ENCODE measurements at places on chromosomes 4 and X. TPM values are rescaled to one million over a fixed set of nuclear protein-coding genes. Genes with fewer than 3 reads are reported as not detected.
A peak's percentile ranks its signal among the peaks of the same experiment; 100 is the strongest.

- DNase-seq, result peak; percentile 23
Observed at GRCh38 chr4:80538276-80538926, 202.9 kb downstream of the CFAP299 start.

The XAGE2 gene
- total RNA-seq, result not detected

DNA sequence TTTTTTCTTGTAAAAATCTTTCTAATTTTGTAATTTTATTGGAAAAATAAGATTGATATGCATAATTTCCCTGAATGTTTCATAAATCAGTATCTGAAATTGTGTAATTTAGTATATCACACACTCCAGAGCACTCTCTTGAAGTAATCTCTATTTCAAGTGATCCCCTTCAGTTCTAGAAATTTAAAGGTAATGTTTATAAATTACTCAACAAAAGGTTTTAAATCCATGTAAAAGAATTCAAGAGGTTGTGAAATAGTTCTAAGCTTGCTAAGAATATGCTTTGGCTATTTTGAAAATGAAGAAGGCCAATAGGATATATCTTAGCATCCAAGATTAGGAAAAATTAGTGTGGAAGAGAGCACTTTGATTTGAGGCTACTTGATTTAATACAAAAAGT is 28.2 kb downstream of the SMARCAD1 start:
- DNase-seq, result no peak

GRCh38 chr4:73127839-73128453 is 58.4 kb upstream of the COX18 start:
- DNase-seq, result no peak

The PNMA6F gene
- not detected for total RNA-seq

- DNase-seq, result no peak
Observed at GRCh38 chr4:186940476-186940875, 216.8 kb upstream of the FAT1 start.

- DNase-seq, result no peak
Observed at GRCh38 chrX:130669233-130669632, 233.8 kb downstream of the ENOX2 start.

GRCh38 chr4:3145234-3145924 is 70.9 kb downstream of the HTT start:
- DNase-seq, result no peak

DNA sequence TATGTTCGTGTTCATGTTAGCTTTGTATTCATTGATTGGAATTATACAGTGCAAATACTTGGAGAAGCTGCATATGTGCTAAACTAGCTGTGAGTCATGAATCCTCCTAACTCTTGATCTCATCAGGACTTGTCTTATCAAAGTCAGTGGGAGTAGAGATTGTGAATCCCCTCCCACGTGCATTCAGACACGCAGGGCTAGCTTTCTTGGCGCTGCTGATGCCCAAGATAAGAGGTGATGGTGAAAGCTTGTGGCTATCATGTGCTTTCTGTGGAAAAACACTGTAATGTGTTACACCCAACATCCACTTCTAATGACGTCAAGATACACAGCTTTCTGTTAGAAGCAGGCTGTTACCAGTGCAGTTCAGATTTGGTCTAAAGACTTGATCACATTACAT is 348.7 kb upstream of the HAND2 start:
- no peak for DNase-seq

DNA sequence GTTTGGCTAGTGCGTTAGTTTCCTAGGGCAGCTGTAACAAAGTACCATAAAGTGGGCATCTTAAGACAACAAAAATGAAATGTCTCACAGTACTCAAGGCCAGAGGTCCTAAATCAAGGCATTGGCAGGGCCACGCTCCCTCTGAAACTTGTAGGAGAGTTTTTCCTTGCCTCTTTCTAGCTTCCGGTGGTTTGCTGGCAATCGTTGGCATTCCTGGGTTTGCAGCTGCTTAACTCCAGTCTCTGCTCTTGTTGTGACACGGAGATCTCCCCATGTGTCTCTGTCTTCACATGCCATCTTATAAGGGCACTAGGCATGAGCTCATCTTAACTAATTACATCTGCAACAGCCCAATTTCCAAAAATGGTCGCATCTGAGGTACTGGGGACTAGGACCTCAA is 362.0 kb upstream of the BOD1L1 start:
- no peak for DNase-seq

The SOX3 gene
- total RNA-seq, result not detected

GRCh38 chr4:6516762-6517161 is 44.3 kb upstream of the PPP2R2C start:
- no peak for DNase-seq

DNA sequence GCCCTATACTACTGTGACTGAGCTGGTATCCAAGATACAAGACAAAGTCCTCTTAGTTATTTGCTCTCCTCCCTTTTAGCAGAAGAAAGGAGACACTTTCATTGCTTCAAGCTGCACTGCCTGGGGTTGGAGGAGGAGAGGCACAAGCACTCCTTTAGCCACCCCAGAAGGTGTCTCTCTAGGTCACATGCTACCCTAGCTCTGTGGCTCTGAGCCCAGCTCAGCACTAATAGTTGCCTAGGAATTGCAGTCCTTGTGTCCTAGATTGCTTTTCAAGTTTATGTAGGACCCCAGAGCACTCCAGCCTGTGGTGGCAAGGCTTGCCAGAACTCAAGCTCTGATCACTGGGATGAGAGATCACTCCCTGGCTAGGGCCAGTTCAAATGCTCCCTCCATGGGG is 24.4 kb upstream of the LHFPL1 start:
- DNase-seq, result no peak

DNA sequence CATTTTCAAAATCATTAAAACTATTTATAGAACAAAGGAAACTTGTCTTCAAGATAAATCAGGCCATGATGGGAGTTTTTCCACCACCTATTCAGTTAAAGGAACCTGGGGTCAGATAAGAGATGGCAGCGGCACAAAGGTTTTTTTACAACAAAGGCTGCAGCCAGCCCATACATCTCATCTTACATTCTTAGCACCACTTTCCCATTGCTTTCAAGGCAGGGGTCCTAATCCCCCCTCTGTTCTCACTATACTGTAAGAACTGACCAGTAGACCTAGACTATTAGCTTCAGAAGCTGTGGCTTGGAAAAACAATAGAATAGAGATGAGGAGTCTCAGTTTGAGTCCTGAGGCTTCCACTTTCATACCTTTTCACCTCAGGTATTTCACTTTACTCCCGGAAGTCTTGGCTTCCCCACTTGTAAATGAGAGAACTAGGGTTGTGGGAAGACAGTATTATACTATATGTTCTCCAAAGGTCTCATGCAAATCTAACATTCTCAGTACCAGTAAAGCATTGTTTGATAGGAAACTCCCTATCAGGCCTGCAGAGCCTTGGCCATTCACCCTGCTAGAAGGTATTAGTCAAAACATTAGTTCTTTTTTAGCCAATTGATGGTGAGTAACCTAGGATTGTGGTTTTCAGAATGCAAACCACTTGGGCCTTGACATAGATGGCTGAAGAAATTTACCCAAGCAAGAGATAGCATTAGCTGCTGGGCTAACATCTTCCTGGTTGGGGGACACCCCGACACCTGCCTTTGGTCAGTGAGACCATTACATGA is 182.9 kb upstream of the PBDC1 start:
- no peak for DNase-seq

The SH3RF1 gene
- 25.6 TPM for total RNA-seq

- DNase-seq, result no peak
Observed at GRCh38 chr4:79897174-79897573, 175.9 kb downstream of the ANTXR2 start.

The TLR6 gene
- 1.3 TPM for total RNA-seq

GRCh38 chr4:169234137-169234855 is 36.5 kb downstream of the SH3RF1 start:
- DNase-seq, result no peak

DNA sequence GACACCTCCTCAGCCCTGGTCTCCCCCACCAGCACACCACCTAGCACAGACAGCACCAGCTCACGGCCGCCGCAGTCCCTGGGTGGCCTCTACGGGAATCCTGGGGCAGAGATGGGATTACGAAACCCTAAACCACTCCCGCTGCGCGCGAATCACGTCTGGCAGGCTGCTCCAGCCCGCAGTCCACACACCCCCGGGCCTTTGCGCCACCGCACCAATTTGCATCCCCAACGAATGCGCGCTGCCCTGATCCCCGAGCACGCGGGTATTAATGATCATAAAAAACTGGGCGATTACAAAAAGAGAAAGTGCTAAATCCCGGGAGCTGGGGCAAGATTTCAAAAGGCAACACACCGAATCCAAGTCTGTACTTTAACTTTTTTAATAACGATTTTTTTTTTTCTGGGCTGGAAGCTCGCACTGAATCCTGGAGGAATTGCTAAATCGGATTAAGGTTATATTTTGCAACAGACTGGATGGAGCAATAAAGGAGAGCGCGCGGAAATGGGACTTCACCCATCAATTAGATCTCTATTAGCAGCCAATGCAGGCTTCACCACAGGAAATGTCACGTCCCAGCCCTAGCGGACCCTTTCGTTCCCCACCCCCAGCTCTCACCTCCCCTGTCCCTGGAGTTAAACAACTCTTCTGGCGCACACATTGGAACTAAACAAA is 69.8 kb upstream of the TMEM33 start:
- DNase-seq, result no peak

DNA sequence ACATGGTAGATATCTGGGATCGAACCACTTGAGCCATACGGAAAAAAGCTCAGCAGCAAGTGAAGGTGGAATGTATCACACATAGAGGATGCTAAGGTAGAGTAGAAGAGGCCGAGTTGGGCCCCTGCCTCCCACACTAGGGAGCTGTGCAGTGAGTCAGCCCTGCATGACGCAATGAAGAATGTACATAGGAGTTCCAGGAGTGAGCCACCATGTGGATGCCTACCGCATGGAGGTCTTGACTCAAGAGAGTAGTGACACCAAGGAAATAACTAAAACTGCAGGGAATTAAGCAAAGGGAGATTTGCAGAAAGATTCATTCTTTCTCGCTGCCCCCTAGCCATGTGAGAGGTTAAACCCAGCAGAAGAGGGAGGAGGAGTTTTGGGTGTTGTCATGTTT is 389.6 kb upstream of the IGFBP7 start:
- DNase-seq, result no peak

DNA sequence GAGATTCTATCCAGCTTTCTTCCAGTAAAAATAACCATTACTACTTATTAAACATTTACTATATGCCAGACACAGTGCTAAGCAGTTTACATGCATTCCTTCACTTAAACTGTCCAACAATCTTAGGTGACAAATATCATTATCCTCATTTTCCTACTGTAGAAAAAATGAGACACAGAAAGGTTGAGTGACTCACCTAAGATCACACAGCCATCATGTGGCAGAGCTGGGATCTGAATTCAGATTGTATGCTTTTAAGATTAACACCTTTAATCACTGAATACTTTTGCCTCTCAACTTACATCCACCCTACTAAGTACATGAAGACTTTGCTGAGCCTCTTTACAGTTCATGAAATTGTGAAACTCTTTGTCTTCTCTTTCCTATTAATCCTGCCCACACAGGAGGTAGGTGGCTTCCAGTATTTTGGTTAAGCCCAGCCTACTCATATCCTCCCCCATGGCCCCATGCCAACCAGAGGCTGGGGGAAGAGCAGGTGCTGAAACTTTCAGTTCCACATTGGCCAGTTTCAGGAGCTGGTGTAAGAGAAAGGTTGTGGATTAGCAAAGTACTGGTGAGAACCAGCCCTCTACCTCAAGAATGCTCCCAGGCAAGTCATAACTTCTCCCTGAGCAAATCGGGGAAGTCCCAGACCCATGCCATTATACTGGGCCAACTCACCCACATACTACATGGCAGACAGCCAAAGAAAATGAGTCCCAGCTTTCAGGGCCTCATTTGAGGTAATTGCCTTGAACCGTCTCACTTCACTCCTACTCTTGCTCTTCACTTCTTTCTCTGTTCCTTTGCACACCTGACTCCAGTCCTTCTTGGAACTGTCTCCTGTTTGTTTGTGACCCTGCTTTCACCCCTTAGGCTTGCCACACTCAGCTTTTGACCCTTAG is 211.1 kb downstream of the GUCY2F start:
- peak; percentile 52 for DNase-seq

The HHIP gene
- 0.54 TPM for total RNA-seq

GRCh38 chrX:42604302-42604701 is 173.7 kb downstream of the PPP1R2C start:
- no peak for DNase-seq

The PDGFRA gene
- 2.1 TPM for total RNA-seq

- no peak for DNase-seq
Observed at GRCh38 chr4:26916195-26916594, 55.6 kb downstream of the STIM2 start.

GRCh38 chr4:7323872-7324650 is 110.7 kb downstream of the PSAPL1 start:
- DNase-seq, result no peak

DNA sequence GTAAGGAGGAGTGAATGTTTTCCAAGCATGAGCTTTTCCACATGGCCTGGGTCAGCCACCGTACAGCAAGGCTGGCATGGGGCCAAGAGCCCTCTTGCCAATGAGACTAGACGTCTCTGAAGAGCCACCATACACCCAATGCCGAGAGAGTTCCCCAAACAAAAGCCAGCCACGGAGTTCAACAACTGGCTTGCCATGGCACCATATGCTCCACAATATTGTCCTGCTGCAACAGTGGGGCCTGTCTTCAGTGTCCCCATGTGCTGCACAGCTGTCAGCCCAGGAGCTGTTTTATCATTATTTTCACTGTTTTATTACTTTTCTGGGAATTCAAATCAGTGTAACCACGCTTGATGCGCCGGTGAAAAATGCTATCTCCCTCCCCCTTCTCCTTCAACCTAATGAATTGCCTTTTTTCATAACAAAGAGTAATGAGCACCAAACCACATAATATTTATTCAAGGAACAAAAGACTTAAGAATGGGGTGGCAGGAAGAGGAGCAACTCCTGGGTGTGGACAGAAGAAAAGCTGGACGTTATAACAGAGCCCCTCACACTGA is 18.4 kb downstream of the MAML3 start:
- no peak for DNase-seq

The SPANXC gene
- not detected for total RNA-seq

GRCh38 chr4:86950831-86951525 is 16.2 kb downstream of the AFF1 start:
- DNase-seq, result no peak

- DNase-seq, result no peak
Observed at GRCh38 chr4:127000110-127000509, 632.6 kb upstream of the INTU start.

DNA sequence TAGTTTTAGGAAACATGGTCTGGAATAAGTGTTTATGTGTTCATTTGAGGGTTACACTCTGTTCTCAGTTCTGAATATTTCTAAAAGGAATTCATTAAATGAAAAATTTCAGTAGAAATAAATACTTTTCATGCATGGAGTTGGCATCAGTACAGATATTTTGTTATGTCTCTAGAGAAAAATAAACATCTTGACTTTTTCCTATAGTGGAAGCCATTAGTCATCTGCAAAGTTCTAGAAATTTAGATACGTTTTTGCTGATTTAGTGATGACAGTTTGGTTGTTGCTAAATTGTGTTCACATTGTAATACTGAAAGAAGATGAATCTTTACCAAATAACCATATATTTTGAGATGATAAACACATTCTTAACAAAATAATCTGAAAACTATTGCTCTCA is 268.2 kb upstream of the TEX13A start:
- DNase-seq, result no peak

The CTBP1 gene
- 195 TPM for total RNA-seq

DNA sequence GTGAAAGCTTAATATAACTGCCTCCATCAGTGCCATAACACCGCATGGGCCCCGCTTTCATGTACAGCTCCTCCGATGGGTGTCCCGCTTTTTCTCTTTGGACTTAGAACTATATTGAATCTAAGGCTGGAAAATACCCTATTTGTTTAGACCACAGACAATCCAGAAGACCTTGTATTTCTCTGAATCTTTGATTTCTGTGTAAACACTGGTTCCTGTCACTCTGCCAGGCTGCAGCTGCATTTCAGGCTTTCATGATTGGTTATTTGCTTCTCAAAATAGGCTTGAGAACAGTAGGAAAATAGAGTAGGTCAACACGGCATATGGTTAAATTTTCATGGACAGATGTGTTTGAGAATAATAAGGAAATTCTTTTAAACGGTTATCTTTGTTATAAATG is 80.0 kb downstream of the NWD2 start:
- DNase-seq, result no peak

Data from kidney epithelial cell (primary cell).